ENCODE measurements at places on chromosomes 11 and 22.

DNA sequence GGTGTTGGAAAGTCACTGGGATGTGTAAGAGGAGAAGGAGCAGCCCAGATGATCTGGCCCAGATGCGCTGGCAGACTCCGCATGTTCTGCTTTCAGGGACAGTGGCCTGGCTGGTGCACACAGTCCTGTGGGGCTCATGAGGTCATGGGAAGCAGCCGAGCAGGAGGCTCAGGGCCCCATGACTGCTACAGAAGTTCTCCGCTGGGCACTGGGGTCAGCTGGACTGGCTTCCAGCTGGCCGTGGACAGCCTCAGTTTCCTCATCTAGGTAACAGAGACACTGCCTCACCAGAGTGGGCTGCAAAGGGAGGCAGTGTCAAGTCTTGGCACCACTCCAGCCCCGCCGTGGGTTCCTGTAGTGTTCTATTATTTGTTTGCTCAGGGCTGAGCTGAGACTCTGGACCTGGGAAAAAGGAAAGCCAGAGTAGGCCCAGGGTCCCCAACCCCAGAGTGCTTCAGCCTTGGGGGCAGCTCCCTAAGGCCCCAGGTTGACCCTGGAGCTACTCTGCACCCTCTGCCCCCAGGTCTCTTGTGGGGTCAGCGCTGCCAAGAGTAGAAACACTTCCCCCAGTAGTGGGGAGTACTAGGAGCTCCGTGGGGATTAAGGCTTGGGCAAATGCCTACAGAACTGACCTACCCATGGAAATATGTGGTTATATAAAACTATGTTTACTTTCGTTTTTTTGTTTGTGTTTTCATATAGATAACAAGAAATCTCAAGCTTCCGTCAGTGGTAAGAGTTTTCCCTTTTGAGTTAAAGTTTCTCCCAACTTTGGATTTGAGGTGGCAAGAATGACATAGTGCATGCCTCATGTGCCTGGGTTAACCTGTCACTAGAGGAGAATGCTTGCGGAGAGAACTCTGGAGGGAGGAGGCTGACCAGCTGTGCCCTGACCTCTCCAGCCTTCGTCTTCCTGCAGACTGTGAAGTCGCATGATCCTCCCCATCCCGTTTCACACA lies 45.3 kb downstream of the MED15 start:
- H3K4me3 ChIP-seq: no peak overlapping the region
- H3K36me3 ChIP-seq: peaks cover 28% of the 10 kb centered on the region
- H3K27ac ChIP-seq: peak overlapping the region; percentile 95
- H3K4me1 ChIP-seq: peaks cover 47% of the 10 kb centered on the region
- DNase-seq: no peak
- peaks cover 4% of the 10 kb centered on the region for H3K27me3 ChIP-seq

DNA sequence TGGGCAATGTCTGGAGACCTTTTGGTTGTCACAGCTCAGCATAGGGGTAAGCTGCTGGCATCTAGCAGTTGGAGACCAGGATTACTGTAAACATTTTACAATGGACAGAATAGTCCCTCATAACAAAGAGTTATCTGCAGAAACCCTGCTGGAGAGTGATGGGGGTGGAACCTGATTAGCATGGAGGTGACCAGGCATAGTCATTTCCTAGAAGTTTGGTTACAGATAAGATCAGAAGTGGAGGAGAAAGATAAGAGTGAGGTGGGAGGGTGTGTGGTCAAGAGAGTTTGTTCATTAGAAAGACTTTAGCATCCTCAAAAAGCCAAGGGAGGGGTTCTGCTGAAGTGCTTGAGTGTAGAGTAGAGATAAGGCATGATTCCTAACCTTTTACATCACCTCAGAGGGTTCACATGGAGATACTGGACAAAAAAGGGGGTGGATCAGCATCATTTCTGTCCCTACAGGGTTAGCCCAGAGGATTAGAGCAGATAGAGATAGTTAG lies 38.8 kb downstream of the PRDM11 start:
- no peak overlapping the region for H3K4me3 ChIP-seq
- peaks cover 11% of the 10 kb centered on the region for H3K4me1 ChIP-seq
- H3K27me3 ChIP-seq: no peaks in the 10 kb centered on the region
- H3K27ac ChIP-seq: no peak overlapping the region

DNA sequence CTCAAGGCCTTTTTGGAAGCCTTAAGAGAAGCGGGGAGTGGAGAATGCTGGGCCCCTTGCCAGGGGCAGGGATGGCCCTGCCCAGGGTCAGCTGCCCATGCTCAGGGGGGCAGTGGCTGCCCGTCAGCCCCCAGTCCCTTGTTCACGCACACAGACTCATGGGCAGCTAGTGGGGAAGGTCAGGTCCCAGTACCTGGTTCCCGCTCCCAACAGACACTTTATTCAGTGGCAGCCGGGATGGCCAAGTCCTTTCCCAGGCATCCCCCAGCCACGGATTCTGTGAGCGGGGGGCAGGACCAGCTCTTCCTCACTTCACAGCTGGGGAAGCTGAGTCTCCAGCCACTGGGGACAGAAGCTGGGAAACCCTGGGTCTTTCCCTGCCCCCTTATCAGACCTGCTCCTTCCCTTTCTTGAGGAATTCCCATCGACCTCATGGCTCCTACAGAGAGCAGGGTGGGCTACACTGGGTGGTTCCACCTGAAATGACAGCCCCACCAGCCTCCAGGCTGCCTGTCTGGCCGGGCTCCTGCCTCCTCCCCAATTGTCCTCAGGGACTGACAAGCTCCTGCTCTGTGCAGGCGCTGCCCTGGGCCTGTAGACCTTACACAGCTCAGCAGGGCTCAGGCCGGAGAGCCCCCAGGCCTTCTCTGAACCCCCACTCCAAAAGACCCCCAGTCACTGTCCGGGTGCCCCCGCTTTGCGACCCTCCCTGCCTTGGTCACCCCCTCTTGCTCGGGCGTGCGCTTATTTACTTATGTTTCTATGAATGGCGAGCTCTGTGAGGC lies 61.0 kb upstream of the FGF3 start:
- H3K4me3 ChIP-seq: no peak overlapping the region
- no peak for DNase-seq
- H3K27me3 ChIP-seq: peaks cover 3% of the 10 kb centered on the region
- H3K36me3 ChIP-seq: no peaks in the 10 kb centered on the region

DNA sequence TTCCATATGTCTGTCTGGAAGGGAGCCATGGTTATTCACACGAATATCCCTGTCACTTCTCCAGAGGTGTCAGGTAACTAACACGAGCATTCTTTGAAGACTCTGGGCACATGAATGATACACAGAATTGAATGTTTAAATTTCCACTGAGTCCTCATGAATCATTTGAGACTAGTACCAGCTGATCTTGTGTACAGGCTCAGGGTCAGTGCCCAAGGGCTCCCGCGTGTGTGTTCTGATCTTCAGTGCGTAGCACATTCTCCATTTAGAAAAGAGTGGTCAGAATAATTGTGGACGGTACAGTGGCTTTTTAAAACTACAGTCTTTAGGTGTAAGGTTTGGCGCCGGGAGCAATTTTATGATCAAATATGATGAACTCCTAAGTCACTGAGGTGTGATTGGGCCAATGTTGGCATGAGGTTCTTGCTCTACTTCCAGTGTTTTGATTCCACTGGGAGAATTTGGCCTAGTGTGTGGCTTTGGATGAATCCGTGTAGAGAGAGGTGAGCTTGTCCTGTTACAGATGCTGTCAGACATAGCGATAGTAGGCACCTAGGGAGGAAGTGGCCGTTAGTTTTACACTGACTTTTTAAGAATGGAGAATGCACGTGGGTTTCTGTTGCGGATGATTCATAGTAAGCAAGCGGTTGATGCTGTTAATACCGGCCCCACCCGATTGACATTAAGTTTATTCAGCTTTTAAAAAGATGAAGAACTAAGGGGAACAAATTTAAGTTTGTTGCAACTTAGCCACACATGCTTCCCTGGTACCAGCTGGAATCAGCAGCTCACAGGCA lies 22.2 kb downstream of the NUP50 start:
- DNase-seq: no peak
- peaks cover 26% of the 10 kb centered on the region for H3K4me1 ChIP-seq
- peak overlapping the region; percentile 2 for H3K27ac ChIP-seq
- H3K4me3 ChIP-seq: no peak overlapping the region

DNA sequence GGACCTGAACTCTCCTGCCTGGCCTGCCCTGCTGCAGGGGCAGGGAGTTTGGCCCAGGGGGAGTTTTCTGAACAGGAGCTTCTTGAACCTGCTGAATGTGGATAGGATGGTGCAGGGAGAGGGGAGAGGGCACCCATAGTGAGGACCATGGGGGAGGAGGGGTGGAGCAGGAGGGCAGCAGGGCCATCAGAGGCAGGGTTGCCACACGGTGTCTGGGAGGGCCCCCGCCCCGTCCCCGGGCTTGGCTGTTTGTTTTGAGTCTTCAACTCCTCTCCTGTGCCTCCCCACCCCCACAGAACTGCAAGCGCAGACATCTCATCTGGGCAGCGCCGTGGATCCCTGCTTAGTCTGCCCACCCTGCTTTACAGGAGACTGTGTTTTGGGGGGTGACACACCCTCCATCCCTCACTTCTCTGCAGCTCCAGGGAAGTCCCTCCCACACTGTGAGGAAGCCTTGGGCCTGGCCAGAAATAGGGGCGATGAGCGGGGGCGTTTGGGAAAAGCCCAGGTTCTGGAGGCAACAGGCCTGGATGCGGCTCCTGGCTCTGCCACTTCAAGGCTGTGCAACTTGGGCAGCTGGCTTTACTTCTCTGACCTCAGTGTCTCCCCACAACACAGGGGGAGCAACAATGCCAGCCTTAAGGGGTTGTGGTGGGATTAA lies 14.4 kb downstream of the NFAM1 start:
- no peak overlapping the region for H3K27ac ChIP-seq
- H3K4me3 ChIP-seq: peak overlapping the region; percentile 34
- H3K4me1 ChIP-seq: peaks cover 84% of the 10 kb centered on the region

GRCh38 chr11:3894128-3894731 lies 38.8 kb downstream of the STIM1 start:
- H3K27me3 ChIP-seq: peaks cover 5% of the 10 kb centered on the region
- no peak overlapping the region for H3K4me3 ChIP-seq
- DNase-seq: no peak
- H3K36me3 ChIP-seq: no peaks in the 10 kb centered on the region

GRCh38 chr11:8022876-8023275 lies 35.7 kb downstream of the EIF3F start:
- peaks cover 14% of the 10 kb centered on the region for H3K4me1 ChIP-seq
- no peak overlapping the region for H3K4me3 ChIP-seq
- H3K36me3 ChIP-seq: no peaks in the 10 kb centered on the region
- DNase-seq: no peak

GRCh38 chr11:10777393-10777793 lies 26.3 kb downstream of the CTR9 start:
- no peak overlapping the region for H3K4me3 ChIP-seq
- H3K4me1 ChIP-seq: peaks cover 7% of the 10 kb centered on the region
- no peak overlapping the region for H3K27ac ChIP-seq

DNA sequence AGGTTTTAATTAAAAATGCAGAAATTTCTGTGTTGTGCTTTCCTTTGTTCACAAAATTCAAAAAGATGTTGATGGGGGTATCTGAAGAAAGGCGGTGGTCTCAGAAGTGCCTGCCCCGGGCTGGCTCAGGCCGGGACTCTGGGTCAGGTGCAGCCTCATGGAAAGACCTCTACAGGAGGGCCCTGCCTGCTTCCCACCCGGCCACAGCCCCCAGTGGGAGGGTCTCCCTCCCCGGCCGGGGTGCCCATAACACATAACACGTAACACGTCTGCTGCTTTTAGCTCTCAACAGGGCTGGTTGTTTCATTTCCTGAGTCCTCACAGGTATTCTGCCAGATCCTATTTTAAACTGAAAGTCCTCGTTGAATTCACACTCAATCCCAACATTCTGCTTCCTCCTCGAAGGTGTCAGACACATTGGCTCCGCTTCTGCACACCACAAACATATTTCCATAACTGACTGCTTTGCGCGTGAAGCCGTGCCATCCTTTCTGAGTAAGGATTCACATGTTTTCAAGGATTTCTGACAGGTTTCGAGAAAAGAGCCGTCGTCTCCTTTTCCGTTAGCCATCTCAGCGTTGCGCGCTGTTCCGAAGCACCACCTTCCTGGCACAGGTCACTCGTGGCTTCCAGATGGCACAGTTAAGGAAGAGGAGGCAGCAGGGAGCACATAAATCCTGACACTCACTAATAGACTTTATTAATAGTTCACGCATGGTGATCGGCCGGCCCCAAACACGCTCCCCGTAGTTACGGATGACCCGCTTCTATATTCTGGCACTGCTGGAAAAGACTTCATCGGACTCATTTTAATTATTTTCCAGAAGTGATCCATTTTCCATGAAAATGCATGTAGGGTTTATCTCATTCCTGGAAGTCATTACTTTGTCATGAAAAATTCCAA lies 569.3 kb downstream of the BRD1 start:
- H3K27me3 ChIP-seq: peaks cover 14% of the 10 kb centered on the region
- DNase-seq: no peak
- H3K27ac ChIP-seq: no peak overlapping the region
- H3K4me1 ChIP-seq: no peaks in the 10 kb centered on the region
- no peaks in the 10 kb centered on the region for H3K36me3 ChIP-seq
- H3K4me3 ChIP-seq: no peak overlapping the region

GRCh38 chr22:44179989-44180705 lies 578 bp upstream of the PARVG start:
- peaks cover 6% of the 10 kb centered on the region for H3K27me3 ChIP-seq
- H3K27ac ChIP-seq: no peak overlapping the region
- peaks cover 55% of the 10 kb centered on the region for H3K4me1 ChIP-seq
- DNase-seq: no peak
- H3K4me3 ChIP-seq: no peak overlapping the region
- no peaks in the 10 kb centered on the region for H3K36me3 ChIP-seq

DNA sequence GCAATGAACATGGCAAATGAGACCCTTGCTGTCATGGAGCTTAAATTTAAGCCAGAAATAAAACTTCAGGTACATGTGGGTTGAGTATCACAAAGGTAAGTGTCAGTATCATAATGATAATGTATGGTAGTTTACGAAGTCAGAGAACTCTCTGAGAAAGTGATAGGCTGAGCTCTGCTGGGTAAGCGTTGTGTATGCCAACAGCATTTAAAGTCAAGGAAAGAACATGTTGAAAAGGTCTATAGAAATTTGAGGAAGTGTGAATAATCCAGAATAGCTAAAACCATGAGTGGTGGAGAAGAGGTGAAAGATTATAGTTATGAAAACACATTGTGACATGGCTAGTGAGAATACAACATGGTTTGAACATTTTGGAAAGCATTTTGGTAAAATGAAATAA lies 17.4 kb upstream of the CTSC start:
- H3K4me1 ChIP-seq: peaks cover 5% of the 10 kb centered on the region
- H3K27me3 ChIP-seq: no peaks in the 10 kb centered on the region
- H3K36me3 ChIP-seq: no peaks in the 10 kb centered on the region
- no peak overlapping the region for H3K4me3 ChIP-seq
- DNase-seq: no peak

GRCh38 chr11:73171436-73172161 lies 29.5 kb upstream of the FCHSD2 start:
- DNase-seq: no peak
- H3K4me1 ChIP-seq: peaks cover 44% of the 10 kb centered on the region
- no peaks in the 10 kb centered on the region for H3K36me3 ChIP-seq
- H3K27me3 ChIP-seq: peaks cover 13% of the 10 kb centered on the region
- H3K4me3 ChIP-seq: no peak overlapping the region
- H3K27ac ChIP-seq: peak overlapping the region; percentile 6

DNA sequence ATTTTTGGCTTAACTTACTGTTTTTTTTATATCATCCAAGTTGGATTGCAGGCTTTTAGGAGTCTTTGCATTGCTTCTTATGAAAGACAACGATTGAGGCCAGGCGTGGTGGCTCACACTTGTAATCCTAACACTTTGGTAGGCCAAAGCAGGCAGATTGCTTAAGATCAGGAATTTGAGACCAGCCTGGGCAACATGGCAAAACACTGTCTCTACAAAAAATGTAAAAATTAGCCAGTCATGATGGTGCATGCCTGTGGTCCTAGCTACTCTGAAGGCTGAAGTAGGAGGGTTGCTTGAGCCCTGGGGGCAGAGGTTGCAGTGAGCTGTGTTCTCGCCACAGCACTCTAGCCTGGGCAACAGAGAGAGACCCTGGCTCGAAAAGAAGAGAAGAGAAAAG lies 56.6 kb downstream of the BID start:
- peaks cover 3% of the 10 kb centered on the region for H3K27me3 ChIP-seq
- no peaks in the 10 kb centered on the region for H3K4me1 ChIP-seq
- H3K36me3 ChIP-seq: peaks cover 29% of the 10 kb centered on the region
